ENCODE measurements at places on chromosomes 11 and 22.
A peak's percentile ranks its signal among the peaks of the same experiment; 100 is the strongest.

DNA sequence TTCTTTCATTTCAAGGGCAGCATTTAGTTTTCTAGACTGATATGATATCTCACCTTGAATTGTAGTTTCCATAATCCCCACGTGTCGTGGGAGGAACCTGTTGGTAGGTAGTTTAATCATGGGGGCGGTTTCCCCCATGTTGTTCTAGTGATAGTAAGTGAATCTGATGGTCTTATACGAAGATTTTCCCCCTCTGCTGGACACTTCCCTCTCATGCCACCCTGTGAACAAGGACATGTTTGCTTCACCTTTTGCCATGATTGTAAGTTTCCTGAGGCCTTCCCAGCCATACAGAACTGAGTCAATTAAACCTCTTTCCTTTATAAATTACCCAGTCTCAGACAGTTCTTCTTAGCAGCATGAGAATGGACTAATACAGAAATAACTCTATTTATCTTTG is 851.1 kb upstream of the FAT3 start:
- peak; percentile 32 for DNase-seq

GRCh38 chr11:128036006-128036405 is 551.4 kb downstream of the ETS1 start:
- DNase-seq, result no peak

DNA sequence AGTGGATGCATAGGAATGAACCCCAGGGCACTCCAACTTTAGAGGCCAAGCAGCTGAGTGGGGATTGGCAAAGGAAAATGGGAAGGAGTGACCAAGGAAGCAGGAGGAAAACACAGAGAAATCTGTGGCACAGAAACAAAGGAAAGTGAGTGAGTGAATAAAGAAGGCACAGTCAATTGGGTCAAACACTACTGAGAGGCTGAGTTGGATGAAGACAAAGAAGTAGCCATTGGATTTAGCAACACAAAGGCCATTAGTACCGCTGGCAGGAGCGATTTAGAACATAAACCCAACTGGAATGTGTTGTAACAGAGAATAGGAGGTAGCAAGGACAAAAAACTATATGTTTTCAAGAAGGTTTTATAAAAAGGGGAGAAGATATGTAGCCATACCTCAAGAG is 6.6 kb upstream of the NXPE1 start:
- no peak for DNase-seq

DNA sequence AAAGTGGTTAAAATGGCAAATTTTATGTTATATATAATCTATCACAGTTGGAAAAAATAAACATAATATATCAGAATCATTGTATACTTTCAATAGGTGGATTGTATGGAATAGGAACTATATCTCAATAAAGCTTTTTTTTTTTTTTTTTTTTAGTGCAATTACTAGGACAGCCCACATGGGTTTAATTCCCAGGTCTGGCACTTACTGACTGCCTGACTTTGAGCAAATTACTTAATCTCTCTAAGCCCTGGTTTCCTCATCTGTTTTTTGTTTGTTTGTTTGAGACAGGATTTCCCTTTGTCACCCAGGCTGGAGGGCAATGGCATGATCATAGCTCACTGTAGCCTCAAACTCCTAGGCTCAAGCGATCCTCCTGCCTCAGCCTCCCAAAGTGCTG is 26.1 kb upstream of the BAIAP2L2 start:
- DNase-seq, result no peak

DNA sequence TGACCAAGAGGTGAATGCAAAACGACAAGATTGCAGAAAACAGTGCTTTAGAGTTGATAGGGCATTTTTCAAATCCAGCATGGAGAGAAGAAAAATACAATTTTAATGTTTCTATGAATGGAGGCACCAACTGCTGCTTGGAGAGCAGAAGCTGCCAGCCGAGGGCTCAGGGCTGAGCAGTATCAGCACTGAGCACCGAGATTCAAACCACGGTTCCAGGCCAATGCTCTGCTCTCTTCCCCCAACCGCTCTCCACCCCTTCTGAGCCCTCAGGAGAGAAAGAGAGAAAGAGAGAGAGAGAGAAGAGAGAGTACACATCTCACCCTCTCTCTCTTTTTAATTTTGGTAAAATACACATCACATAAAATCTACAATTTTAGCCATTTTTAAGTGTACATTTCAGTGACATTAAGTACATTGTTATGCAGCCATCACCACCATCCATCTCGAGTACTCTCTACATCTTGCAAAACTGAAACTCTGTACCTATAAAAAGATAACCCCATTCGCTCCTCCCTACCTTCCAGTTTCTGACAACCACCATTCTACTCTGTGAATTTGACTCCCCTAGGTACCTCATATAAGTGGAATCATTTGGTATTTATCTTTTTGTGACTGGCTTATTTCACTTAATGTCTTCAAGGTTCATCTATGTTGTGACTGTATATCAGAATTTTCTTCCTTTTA is 333.3 kb downstream of the MIAT start:
- no peak for DNase-seq

GRCh38 chr11:62882431-62882749 is 1.7 kb downstream of the SLC3A2 start:
- DNase-seq, result no peak

DNA sequence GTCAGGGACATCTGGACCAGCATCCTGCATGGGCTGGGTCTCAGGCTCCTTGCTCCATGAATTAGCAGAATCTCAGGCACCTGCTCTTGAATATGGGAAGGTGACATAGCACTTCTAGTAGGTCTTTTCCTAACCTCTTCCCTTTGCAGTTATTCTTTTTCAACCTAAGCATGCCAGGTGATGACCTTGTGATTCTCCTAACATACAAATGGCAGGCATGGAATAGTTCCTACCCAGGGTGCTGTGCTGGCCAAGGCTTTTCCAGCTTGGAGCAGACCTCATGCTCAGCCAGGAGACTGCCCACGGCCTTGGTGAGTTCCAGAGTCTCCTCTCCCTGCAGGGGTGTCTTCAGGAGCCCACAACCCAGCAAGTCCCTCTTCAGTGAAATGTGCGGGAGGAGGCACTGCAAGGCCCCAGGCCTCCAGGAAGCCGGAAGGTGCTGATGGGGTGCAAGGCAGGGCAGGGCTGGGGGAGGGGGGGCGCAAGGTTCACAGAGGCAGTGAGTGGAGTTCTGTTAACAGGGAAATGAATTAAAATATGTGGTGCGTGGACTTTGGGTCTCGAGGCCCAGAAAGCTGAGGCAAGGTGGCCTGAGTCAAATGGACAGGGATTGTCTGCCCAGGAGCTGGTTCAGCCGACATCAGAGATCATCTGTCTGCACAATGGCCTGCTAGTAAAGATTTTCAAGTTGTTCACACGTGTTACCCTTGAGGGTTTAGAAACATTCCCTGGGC is 75.9 kb upstream of the SEPTIN5 start:
- no peak for DNase-seq

DNA sequence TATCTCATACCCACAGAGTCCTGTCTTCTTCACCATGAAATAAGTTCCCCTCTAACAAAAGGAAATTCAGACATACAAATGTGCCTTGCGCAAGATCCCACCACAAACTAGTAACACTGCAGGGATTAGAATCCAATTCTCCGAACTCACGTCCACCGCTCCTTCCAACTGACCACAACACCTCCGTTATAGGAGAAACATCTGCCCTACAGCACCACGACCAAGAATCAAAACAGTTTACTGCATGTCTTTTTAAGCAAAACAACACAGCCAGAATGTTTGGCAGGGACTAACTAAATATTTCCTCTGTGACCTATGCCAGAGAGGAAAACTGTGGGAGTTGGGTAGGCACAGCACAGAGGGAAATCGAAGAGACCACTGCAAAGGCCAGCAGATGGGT is 72.7 kb upstream of the AKIP1 start:
- no peak for DNase-seq

DNA sequence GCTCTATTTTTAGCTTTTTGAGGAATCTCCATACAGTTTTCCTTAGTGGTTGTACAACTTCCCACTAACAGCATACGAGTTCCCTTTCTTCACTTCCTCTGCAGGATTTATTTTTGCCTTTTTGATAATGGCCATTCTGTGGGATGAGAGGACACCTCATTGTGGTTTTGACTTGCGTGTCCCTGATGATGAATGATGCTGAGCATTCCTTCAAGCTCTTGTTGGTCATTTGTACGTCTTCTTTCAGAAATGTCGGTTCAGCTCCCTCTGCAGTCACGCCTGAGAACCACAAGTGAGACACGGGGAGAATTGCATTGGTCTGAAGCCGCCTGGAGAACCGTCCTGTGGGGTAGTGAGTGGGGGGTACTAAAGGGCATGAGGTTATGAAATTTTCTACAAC is 2.0 kb upstream of the KRTAP5-10 start:
- DNase-seq, result peak; percentile 64

GRCh38 chr11:128735935-128736605 is 42.2 kb downstream of the FLI1 start:
- no peak for DNase-seq

DNA sequence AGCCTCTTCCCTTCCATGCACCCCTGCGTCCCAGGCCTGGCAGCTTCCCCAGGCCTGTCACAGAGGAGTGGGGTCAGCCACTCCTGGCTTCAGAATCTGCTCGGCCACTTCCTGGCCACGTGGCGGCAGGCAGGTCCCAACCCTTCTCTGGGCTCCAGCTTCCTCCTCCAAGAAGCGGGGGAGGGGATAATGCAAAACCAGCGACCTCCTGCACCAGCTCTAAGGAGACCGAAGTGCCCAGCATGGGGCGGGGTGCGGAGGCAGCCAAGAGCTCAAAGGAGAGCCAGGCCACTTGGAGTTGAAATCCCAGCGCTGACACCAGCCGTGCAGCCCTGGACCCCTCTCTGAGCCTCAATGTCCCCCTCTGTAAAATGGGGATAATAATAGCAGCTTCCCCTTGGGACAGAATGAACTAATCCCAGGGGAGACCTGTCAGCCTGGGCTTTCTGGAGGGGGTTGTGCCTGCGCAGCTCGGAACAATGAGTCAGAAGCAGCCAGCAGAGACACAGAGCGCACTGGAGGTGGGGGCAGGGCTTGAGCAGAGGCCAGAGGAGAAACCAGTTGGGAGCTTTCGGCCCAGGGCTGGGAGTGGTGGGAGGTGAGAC is 22.8 kb upstream of the PICK1 start:
- DNase-seq, result peak; percentile 48

- DNase-seq, result peak; percentile 65
Measured at GRCh38 chr11:4826425-4826824, 5.3 kb downstream of the OR51F2 start.

- no peak for DNase-seq
Measured at GRCh38 chr11:9150501-9150900, 59.1 kb upstream of the SCUBE2 start.

DNA sequence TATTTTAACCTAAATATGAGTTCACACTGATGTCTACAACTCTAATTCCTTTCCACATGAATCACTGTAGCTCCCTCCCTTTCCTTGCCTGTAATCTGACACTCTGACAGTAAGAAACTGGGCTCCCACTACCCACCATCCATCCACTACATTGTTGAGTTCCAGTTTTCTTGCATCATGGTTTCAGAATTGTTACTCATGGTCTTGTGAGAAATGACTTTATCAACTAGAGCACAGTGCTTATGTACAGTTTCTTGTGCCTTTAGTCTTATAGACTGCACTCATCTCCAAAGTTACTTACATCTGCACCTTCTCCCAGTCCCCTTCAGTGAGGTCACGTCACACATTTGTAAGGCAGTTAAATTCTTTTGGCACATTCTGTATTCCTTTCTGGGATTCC is 78.6 kb downstream of the RTL6 start:
- DNase-seq, result no peak

DNA sequence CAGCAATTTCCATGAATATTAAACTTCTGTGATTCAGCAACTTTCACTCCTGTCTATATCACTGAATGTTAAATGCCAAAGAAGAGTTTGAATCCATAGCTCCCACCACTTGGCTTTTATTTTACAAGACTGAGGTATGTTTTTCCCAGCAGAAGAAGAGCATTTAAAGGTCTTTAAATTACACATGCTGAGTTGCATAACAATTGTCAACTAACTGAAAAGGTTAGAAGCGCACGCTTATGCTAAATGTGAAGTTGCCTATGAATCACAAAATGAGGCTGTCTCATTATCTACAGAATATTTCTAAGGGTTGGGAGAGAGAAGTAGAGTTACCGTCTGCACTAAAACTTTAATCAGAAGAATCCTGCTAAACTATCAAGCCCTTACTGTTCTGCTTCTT is 1086.3 kb downstream of the FAM181B start:
- peak; percentile 70 for DNase-seq

DNA sequence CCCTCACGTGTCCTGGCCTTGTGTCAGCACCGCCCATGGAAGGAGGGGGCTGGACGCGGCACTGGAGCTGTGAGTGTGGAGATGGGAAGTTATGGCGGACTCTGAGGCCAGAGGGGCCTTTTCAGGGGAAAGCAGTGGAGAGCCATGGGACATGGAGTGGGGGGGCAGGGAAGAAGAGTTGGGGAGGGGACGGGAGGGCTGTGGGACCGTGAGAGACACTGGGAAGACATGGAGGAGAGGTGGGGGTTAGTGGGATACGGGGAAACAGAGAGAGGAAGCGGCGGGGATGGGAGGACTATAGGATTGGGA is 58.2 kb downstream of the FBXO7 start:
- DNase-seq, result no peak

GRCh38 chr11:69066122-69067112 is 17.7 kb downstream of the TPCN2 start:
- DNase-seq, result no peak

- DNase-seq, result no peak
Measured at GRCh38 chr22:46455446-46455845, 82.0 kb downstream of the CELSR1 start.

- DNase-seq, result no peak
Measured at GRCh38 chr22:27501191-27501936, 300.2 kb downstream of the MN1 start.

GRCh38 chr22:31530823-31531195 is 34.5 kb downstream of the SFI1 start:
- DNase-seq, result no peak

Measured in DMS53 (cell line).